ENCODE measurements at places on chromosomes 1 and 21.

DNA sequence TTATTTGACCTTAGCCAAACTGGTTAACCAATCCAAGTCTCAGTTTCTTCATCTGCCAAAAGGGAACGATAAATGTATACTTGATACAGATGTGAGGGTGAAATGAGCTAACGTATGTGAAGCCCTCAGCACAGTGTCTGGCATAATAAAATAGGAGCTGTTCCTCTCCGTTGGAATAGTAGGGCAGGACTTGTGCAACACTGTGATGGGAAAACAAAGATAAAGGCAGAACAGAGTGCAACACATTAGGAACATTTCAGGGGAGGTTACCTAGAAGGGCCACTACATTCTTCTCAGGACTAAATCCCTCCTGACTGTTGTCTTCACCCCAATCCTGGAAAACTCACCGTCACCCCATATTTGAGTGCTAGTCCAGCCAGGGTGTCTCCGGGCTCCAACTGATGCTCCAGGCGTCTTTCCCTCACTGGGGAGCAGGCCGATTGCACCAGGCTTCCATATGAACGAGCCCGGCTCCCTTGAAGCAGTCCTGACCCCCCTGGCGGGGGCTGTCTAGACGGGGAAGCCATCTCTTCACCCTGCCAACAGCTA lies 896 bp downstream of the LYSMD1 start:
- no peak for DNase-seq

- DNase-seq: no peak
Measured at GRCh38 chr1:81477710-81478109, 323.0 kb upstream of the ADGRL2 start.

GRCh38 chr1:43054961-43055360 lies 96.3 kb upstream of the SLC2A1 start:
- no peak for DNase-seq

DNA sequence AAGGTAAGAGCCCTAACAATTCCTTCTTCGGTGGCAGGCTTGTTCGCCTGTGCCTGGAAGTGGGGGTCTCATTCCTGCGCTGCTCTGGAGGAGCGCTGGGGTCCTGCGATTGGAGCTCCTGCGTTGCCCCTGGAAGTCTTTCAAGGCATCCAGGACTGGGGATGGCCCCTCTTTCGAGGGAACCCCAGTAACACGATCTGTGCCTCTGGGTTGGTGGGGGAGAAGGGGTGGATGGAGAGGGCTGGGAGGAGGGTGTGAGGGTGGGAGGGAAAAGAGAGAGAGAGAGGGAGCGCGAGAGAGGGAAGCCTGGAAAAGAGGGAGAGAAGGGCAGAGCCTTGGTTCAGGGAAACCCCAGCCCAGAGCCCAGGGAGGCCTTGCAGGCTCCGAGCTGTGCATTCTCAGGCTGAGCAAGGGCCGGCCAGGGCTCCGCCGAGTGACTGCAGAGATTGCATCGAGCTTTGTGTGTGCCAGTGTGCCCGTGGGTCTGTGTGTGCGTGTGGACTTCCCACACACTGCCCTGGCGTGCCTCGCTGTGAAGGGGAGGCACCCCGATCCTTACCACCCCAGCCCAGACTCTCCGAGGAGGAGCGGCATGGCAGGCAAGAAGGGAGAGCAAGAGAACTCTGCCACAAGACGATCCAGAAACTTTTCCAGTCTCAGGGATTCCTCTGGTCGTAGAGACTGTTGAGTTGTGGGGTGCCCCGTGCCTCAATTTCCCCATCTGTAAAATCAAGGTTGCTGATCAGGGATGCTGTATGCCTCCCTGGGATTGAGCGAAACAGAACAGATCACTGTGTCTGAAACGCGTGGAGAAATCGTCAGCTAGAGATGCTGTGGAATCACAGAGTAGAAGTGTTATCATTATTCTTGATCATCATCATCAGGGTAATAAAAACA lies 619 bp downstream of the BCL9 start:
- DNase-seq: no peak

DNA sequence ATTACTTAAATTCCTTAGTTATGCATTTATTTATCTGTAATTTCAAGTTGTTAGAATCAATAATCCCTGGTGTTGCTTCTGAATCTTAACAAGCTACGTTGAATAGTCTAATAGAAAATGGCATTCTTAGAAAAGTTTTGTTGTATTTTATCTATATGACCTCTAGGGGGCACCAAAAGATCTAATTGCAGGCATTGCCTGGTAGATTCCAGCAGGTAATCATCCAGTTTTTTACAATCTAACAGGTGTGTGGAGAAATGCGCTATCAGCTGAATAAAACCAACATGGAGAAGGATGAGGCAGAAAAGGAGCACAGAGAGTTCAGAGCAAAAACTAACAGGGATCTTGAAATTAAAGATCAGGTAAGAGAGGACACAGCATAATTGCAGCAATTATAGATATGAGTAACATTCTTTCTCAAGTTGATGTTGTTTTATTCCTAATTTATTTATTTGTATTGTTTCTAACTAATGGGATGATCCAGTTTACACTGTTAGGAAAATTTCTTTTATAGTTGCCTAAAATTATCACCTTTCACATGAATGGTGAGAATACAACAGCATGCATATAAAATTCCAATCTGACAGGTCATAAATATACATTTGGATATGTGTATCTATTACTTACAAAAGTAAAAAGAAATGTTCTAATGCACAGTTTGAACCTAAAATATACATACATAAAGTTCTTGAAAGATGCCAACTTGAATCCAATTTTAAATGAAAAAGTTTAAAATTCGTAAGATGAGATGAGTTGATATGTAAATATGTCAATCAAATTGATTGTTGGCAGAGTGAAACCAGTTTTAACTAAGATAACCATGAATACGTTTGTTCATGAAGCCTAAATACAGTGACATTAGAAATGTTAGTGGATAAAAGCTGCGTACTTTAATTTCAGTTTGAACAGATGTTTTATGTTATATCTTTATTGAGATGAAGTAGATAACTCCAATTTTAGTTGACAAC lies 88.4 kb downstream of the SDCCAG8 start:
- DNase-seq: no peak

DNA sequence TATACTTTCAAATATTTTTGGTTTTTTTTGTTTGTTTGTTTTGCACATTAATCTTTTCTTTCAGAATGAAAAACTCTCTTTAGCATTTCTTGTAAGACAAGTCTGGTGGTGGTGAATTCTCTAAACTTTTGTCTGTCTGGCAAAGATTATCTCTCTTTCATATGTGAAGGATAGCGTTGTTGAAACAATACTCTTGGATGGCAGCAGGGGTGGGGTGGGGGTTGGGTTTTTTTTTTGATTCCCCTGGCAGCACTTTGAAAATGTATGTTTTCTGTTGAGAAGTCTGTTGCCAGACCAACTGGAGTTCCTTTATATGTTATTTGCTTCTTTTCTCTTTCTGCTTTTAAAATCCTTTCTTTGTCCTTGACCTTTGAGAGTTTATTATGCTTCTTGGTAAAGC lies 160.2 kb downstream of the VAV3 start:
- no peak for DNase-seq

- no peak for DNase-seq
Measured at GRCh38 chr21:23963454-23963853, 1643.8 kb downstream of the MRPL39 start.

GRCh38 chr21:15468368-15468767 lies 261.4 kb upstream of the USP25 start:
- DNase-seq: no peak

- no peak for DNase-seq
Measured at GRCh38 chr1:160682983-160683865, 28.4 kb downstream of the CD48 start.

GRCh38 chr1:5686195-5686594 lies 306.0 kb downstream of the NPHP4 start:
- DNase-seq: no peak

DNA sequence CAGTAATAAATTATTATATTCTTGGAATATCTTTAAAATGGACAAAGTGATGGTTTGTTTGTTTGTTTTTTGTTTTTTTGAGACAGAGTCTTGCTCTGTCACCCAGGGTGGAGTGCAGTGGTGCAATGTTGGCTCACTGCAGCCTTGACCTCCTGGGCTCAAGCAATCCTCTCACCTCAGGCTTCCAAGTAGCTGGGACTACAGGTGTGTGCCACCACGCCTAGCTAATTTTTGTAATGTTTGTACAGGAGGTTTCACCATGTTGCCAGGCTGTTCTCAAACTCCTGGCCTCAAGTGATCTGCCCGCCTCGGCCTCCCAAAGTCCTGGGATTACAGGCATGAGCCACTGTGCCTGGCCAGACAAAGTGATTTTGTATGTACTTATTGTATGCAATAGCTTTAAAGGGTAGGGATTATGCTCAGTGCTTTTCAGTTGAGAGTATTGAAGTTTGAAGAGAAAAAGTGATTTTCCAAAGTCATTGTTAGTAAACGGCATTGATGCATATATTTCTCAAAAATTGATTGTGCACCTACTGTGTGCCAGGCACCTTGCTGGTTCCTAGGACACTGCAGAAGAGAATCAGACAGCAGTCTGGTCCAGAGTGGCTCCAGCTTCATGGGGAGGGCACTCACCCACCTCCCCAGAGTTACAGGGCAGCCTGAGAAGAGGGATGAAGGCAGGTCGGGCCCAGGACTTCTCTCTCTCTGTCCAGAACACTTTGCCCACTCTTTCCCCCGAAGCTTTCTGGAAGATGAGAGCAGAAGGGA lies 34.2 kb upstream of the TTC22 start:
- DNase-seq: no peak

DNA sequence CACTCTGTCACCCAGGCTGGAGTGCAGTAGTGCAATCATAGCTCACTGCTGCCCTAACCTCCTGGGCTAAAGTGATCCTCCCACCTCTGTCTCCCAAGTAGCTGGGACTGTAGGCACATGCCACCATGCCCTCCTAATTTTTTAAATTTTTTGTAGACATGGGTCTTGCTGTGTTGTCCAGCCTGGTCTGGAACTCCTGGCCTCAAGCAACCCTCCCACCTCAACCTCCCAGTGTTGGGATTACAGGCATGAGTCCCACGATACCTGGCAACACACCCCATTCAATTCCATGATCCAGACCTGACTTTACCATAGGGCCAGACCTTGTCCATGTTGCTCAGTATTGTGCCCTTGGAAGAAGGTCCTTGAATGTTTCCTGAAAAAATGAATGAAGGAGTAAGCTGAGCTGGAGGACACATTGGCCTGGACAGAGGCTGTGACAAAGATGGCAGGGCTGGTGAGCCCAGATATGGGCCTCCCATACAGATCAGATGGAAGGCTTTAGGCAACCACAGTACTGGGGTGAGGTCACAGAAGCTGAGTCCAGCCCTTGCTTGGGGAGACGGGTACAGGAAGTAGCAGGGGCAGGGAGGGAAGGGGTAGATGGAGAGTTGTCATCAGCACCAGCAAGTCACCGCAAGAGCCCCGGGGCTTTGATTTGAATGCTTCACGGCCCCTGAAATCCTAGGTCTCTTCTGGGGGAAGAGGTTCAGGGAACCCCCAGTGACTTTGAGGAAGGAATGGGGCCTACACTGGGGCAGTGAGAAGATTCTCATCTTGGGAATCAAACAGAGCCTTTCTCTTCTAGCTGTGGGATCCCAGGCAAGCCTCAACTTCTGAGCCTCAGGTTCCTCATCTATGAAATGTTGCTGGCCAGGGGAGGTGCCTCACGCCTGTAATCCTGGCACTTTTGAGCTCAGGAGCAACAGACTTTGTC lies 40.1 kb upstream of the DMBX1 start:
- DNase-seq: no peak

- no peak for DNase-seq
Measured at GRCh38 chr1:75134647-75135572, 722 bp downstream of the LHX8 start.

GRCh38 chr1:176177764-176178163 lies 29.3 kb downstream of the COP1 start:
- DNase-seq: no peak

DNA sequence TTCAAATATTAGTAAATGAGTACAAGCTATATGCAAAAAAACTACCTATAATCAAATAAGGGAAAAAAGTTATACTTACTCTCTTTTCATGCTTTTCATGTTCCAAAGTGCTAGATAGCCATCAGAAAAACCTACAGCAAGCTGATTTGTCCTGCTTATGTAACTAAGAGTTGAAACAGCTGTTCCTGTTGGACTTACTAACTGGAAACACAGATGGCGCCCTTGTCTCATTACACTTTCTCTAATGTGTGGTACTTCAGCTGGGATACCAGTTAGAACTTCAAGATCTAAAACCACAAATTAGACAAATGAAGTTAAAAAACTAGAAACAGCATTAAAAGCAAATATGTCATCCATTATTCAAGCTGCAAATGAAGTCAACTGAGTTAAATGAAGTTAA lies 24.3 kb downstream of the AHCTF1 start:
- DNase-seq: peak; percentile 18

- peak; percentile 10 for DNase-seq
Measured at GRCh38 chr1:77605246-77606026, 77.0 kb downstream of the ZZZ3 start.

DNA sequence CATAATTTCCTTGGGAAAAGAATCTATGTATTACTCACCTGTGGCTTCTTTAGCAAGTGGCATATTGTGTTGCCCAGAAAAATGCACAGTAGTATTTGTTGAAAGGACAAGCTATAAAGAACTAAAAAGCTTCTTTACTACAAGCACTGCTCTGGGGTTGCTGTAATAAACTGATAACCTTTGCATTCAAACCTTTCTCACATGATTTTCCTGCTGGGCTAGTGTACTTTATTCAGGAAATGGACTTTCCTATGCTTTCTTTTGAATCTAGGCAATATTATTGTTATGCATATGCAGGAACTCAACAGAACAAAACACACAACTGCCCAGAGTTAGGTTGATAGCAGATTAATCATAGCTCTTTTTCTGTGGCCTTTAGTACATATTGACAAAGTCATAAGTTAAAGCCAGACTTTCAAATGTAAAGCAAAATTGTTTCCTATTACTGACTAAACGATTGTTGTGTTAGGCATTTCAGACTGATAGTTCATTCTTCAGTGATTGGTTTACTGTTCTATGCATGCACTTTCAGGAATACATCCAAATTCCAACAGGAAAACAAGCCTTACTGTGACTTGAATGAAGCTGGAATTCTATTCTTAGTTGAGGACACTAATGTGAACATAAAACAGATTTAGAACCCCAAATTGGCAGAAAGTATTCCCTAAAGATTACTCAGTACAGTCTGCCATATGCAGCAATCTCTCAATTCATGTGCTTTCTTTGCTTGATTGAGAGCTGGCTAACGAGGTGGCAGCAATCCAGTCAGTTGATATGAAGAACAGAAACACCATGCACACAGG lies 564.3 kb upstream of the NEGR1 start:
- no peak for DNase-seq

- no peak for DNase-seq
Measured at GRCh38 chr1:88333086-88333695, 350.9 kb upstream of the PKN2 start.

DNA sequence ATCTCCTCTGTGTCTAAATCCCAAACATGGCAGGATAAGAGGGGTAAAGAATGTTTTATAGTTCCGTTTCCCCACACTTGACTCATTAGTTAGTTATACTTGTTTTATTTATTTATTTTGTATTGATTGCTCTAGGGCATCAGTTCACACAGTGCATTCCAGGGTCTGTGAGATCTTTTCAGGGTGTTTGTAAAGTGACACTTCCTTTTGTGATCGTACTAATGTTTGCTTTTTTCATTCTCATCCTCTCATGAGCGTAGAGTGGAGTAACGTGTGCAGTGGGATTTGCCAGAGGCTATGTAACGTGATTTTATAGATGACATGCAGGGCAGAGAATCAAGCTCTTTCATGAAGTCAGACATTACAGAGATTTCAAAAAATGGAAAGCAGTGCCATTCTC lies 103.2 kb downstream of the SCCPDH start:
- no peak for DNase-seq

- no peak for DNase-seq
Measured at GRCh38 chr1:78980511-78980910, 26.0 kb downstream of the ADGRL4 start.

- DNase-seq: no peak
Measured at GRCh38 chr1:192629612-192630011, 6.3 kb upstream of the RGS13 start.

- DNase-seq: no peak
Measured at GRCh38 chr1:11474826-11475225, 4.1 kb upstream of the DISP3 start.

Measured in AG09319 (cell line).